ENCODE measurements at places on chromosomes 12 and 14.

DNA sequence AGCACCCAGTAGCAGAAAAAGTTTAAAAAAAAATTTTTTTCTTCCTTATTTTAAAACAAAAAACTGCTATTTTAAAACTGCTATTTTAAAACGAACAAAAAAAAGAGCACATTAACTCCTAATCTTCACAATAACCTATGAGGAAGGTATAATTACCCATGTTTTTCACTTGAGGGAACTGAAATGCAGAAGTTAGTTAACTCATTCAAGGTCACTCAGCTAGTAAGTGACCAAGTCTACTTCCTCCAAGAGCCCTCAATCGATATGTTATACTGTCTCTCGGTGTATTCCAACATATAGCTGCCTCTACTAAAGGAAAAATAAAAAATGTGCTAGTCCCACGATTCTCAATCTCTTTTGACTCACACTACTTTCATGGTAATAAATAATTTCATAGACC lies 7.8 kb downstream of the RPAP3 start:
- DNase-seq, result no peak

DNA sequence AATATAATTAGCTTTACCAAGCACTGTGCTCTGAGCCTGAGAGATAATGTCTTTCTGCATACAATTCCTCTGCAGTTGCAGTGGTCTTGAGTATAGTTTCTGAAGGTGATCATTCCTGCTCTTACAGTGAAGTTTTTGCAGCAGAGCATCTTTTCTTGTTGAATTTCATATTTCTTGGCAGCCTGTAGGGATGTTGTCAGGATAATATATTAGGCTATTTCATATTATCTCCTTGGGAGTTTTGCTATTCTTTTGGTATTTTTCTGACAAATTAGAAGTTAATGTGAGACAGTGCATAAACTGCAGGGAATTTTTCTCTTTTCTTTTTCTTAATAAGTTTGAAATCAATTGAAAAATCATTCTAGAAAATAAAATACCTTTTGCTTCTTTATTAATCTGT lies 1502.6 kb upstream of the FLRT2 start:
- DNase-seq, result no peak

DNA sequence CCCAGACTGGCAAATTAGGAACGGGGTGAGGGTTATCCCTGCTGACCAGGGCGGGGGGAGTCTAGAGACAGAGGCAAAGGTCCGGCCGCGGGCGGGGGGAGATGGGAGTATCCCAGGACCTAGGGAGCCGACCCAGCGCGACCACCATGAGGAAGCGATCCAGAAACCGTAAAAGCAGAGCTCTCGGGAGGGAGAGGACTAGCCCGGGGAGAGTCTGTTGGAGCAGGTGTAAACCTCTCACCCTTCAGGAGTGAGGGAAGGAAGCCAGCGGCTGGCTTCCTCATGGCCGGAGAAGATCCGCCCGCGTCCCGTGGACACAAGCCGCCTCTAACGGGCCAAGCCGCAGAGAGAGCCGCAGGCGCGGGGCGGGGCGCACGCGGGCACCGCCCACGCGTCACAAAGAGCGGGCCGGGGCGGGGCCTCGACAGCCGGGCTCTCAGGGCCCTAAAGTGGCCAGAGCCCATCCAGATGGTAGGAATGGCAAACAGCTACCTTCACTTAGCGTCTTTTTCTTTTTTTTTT lies at the start of gene ACRBP:
ACRBP (minus strand) TSS at position 350 of the 522 bp plus-strand sequence; CDS start at position 284, 66 bp downstream.
- DNase-seq, result no peak

GRCh38 chr14:91754819-91755218 lies 22.9 kb upstream of the CATSPERB start:
- no peak for DNase-seq

GRCh38 chr12:7042842-7043241 lies 17.7 kb upstream of the C1S start:
- no peak for DNase-seq

- DNase-seq, result no peak
These were observed 123.1 kb downstream of the SRGAP1 start for GRCh38 chr12:63967358-63968145.

DNA sequence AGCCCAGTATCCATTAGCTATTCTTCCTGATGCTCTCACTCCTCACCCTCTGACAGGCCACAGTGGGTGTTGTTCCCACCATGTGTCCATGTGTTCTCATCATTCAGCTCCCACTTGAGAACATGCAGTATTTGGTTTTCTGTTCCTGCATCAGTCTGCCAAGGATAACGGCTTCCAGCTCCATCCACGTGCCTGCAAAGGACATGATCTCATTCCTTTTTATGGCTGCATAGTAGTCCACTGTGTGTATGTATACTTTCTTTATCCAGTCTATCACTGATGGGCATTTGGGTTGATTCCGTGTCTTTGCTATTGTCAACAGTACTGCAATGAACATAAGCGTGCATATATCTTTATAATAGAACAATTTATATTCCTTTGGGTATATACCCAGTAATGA lies 8.9 kb downstream of the ATG2B start:
- DNase-seq, result no peak

DNA sequence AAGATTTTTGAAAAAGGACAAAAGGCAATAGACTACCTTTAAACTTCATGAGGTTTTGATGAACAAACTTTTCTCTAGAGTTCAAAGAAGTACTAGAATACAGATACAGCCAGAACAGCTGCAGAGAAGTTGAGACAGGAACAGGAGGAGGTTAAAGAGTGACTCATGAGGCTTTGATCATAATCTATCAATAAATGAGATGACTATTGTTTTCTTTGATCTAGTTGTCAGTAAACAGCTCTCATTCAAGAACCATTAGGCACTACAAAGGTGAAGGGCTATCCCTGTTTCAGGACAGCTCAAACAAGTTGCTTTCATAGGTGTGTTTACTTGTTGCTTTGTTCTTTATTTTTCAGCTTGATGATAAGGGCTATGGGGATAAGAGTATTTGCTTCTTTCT lies 2.4 kb downstream of the WASHC3 start:
- DNase-seq, result no peak

GRCh38 chr14:91925001-91925726 lies 22.3 kb downstream of the FBLN5 start:
- DNase-seq, result no peak

- no peak for DNase-seq
These were observed 3.8 kb downstream of the MLH3 start for GRCh38 chr14:75047506-75047905.

DNA sequence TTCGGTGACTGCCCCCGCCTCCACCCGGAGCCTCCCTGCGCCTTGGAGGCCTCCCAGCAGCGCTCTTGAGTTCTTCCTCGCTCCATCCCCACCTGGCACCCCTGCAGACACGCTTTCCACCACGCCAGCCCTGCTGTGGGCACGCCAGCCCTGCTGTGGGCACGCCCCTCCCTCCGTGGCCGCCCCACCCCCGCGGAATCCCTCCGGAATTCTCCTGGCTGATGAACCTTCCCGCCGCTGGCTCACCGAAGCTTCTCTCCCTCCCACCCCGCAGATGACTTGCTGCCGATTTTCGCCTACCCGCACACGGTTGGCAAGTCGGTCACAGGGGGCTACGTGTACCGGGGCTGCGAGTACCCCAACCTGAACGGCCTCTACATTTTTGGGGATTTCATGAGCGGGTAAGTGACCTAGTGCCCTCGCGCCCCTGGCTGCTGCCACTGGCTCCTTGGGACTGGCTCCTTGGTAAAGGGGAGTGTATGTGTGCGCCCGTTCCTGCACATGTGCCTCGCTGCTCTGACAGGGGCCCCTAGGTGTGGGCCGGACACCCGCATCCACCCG lies 15.2 kb downstream of the HHIPL1 start:
- no peak for DNase-seq

DNA sequence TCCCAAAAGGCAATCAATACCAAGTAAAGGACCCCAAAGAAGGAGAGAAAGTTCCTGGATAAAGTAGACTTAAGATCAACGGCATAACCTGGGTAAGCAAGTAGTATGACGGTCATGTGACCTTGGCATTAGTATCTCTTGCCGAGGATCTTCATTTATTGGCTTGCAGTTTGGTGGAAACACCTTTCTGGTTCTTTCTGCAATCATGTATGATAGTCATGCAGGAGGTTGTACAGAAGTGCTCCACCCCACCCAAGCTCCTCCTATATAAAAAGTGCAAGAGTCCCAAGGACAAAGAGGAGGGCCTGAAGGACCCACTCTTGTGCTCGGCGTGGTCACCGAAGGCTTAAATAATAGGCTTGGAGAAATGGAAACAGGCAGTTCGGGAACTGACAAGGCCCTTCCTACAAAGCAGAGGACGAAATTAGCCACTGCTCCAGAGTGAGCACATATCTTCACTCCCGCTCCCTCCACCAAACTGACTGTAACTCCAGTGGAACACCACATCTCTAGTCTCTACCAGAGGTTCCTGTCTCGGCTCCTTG lies 750 bp downstream of the CS start:
- DNase-seq, result peak; percentile 46

GRCh38 chr14:59829469-59830337 lies 40.9 kb downstream of the RTN1 start:
- DNase-seq, result no peak

DNA sequence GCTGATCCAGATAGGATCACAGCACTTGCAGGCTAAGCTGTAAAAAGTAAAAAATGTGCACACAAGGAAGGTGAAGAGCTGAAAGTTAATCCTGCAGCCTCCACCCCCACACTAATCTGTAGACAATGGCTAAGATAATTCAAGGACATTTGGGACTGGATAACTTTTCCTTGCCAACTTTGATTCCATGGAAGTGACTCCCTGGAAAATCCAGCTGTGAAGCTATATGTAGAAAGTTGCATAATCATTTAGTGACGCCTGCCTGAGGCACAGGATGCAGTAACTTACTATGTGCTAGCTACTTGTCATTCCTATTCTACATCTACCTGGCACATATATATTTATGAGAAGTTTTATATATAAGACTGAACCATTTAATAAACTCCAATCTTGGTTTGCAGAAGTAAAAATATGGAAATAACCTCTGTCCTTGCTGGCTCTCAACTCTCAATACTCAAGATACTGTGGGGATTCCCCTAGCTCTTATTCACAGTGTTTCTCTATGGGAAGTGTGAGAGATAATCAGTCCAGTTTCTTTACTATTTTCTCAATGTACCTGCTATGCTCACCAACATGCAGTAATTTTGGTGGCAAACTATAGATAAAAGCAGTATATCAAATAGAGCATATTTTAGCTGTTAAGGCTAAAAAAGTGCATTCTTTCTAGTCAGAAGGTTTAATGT lies 14.8 kb downstream of the LDHB start:
- DNase-seq, result no peak

DNA sequence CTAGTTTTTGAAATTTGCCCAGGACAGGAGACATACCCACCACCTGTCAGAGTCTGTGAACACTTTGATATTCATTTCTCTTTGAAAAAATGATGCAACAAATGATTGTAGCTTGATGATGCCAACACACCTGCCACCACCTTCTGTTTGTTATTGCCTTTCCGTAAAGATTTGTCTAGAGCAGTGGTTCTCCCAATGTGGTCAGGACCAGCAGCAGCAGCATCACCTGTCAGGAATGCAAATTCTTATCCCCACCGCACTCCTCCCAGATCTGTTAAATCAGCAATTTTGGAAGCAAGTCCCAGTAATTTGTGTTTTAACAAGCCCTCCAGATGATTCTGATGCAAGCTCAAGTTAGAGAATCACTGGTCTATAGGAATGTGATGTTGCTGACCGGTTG lies 9.9 kb downstream of the CCDC175 start:
- DNase-seq, result no peak

GRCh38 chr12:78269620-78270019 lies 438.9 kb downstream of the NAV3 start:
- no peak for DNase-seq

- no peak for DNase-seq
These were observed 28.9 kb downstream of the PNMA1 start for GRCh38 chr14:73685328-73685727.

- no peak for DNase-seq
These were observed 312.3 kb downstream of the ATP23 start for GRCh38 chr12:58253663-58254062.

- no peak for DNase-seq
These were observed 9.5 kb downstream of the EMP1 start for GRCh38 chr12:13205809-13206559.

- no peak for DNase-seq
These were observed 800.5 kb downstream of the LRFN5 start for GRCh38 chr14:42407153-42407552.

- DNase-seq, result no peak
These were observed 7.1 kb downstream of the ADGRD1 start for GRCh38 chr12:130960787-130961186.

DNA sequence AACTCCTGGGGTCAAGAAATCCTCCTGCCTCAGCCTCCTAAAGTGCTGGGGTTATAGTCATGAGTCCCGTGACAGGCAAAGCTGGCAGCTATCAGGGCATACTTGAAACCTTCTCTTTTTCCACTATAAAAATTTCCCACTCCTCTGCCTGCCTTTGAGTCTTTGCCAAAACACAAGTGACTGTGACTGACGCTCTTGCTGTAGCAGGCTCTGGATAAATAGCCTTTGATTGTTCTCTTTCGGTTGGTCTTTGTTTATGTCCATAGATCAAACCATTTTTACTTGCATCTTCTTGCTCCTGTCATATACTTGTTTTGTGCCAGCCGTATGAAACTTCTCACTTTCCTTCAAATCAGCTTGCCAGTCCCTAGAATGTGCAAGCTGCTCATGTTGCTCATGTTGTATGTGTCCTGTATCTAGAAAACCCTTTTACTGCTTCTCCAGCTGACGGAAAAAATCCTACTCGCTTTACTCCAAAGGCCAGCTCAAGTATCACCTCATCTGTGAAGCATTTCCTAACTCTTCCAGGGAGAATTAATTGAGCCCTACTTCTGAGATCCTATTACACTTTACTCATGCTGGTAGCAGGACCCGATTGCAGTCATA lies 73.1 kb downstream of the RESF1 start:
- no peak for DNase-seq

DNA sequence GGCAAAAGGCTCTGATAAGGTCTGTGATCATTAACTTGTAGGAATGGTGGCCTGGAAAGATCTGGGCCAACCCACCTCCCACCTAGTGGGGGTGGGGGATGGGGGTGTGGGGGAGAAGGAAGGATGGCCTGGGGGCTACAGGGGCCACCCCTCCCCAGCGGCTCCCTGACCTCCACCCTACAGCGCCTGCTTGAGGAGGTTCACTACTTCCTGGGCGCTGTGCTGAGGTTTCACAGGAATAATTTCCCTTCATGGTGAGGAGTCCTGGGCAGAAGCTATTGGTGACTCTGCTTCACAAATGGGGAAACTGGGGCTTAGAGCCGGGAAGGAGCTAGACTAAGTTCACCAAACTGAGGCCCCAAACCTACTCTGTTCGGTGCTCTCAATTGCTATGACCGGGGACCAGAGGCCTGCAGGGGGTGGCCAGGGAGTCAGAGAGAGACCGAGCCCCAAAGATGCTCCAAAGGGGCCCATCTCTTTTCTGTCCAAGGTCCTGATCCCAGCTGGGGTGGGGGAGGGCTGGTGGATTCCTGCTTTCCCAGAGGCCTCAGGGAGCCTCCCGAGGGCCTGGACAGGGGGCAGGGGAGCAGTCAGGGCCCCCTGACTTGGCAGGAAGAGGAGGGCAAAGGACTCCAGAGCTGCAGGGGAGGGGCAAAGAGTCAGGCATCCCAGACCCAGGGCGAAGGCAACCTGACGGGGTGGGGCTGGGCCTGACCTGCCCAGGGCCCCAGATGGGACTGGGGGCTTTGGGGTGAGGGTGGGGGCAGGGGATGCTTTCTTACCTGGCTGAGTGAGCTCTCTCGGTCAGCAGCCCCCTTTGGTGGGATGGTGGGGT lies 1.7 kb downstream of the HNF1A start:
- peak; percentile 69 for DNase-seq
